ENCODE measurements at places on chromosomes 2 and 18.
A peak's percentile ranks its signal among the peaks of the same experiment; 100 is the strongest.

GRCh38 chr2:189506514-189506976 is 65.3 kb downstream of the WDR75 start:
- DNase-seq: peak; percentile 64

GRCh38 chr18:48872234-48873145 is 78.3 kb downstream of the SMAD7 start:
- DNase-seq: no peak

GRCh38 chr2:60888853-60889252 is 7.5 kb downstream of the REL start:
- no peak for DNase-seq

DNA sequence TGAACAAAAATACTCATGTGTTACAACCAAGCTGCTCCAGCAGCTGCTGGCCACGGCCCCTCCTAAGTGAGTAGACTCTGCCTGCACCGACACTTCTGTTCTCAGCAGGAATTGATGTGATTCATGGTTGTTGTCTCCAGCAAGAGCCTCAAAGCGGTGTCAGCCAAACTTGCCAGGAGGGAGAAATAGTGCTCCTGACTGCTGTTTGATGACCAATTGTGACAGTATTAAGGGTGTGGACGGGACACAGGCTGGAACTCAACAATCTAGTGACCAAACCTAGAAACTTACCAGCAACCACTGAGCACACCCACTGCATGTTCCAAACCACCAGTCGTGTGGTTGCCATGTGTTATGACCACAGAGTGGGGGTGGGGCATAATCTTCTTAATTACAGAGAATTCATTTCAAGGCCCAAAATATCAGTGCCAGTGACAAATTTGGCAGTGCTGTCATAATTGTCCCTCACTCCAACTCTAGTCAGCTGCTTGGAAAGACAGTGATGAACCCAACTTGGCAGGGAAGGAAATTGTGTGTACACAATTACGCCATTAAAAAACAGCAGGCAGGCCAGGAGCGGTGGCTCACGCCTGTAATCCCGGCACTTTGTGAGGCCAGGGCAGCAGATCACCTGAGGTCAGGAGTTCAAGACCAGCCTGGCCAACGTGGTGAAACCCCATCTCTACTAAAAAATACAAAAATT is 30.4 kb downstream of the FBLN7 start:
- DNase-seq: no peak

GRCh38 chr2:10079266-10079869 is 843 bp downstream of the CYS1 start:
- DNase-seq: no peak

DNA sequence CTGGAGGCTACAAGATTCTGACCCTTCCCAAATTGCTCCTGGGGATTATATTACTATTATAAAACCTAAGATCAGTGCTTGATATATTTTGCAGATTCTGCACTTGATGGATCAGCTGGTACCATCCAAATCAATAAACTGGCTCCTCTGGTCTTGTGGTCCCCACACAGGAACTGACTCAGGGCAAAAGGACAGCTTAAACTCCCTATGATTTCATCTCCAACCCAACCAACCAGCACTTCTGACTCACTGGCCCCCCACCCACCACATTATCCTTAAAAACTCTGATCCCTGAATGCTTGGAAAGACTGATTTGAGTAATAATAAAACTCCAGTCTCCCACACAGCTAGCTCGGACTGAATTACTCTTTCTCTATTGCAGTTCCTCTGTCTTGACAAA is 82.1 kb downstream of the TMEM163 start:
- no peak for DNase-seq
